GM06990 (cell line): ENCODE measurements at places on chromosomes 3 and 15.

DNA sequence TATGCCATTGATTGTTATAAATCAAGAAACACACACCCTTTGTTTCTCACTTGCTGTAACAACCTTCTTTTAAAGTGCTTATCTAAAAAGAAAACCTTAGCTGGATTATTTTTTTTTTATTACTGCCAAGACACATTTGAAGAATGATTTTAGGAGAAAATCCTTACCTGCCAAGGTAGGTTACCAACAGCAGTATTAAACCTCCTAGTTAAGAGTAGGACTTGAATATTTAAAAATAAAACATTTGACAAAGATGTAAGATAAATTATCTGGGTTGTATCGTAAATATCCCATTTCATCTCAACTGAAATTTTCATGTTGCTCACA is 192.1 kb downstream of the PDZRN3 start:
- DNase-seq, result no peak

- DNase-seq, result no peak
These were observed 173.9 kb upstream of the ADAMTS9 start for GRCh38 chr3:64861684-64862083.

- no peak for DNase-seq
These were observed 87.8 kb downstream of the CEMIP start for GRCh38 chr15:80866936-80867335.

DNA sequence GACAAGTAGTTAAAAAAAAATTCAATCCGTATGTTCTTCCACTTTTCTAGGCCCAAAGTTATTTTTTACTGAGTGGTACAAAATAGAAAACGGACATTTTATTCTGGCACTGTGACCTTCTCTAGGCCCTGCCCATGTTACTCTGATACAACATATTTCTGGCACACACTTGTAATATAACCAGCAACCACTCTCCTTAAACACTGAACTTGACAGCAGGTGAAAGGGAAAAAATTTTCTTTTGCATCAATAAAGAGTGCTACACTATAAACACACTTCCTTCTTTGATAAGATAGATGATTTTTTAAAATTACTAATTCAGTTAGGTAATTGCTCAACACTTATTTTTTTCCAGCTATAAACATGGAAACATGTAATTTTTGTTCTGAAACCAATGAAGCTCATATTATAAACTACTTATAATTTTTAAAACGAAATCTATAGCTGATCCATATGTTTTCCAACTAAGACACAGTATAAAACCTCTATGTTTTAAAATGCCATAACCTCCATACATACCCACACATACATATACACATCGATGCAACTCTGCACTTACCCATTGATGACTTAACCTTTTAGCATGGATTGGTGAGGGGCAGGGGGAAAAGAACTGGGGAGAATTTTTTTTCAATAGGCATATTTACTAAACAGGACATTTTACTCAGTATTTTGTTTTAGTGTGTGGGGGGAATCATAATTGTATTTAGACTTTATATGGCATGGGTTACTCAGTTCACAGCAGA is 5.3 kb upstream of the CTNNB1 start:
- no peak for DNase-seq

GRCh38 chr3:128505771-128506170 is 12.8 kb upstream of the GATA2 start:
- no peak for DNase-seq

GRCh38 chr3:167783781-167784180 is 48.3 kb downstream of the SERPINI1 start:
- DNase-seq, result no peak

- no peak for DNase-seq
These were observed 1.4 kb downstream of the C3orf22 start for GRCh38 chr3:126557415-126557745.

DNA sequence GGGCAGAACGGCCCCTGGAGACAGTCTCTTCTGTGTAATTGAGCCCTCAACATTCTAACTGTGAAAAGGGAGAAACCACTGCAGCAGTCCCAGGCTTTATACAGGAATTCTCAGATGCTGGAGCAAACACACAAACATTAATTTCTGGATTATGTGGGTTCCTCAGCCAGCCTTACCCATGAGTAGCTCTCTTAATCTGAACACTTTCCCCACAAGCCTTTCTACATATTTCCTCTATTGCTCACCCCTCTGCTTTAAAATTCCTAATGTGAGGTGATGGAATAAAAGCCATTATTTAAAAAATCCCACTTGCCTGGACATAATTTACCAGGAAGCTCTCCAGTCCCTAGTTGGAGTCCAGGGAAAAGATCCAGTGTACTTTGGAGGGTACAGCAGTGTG is 139.0 kb downstream of the CTNNB1 start:
- DNase-seq, result no peak
